ENCODE measurements at places on chromosomes 12 and 14. TPM values are rescaled to one million over a fixed set of nuclear protein-coding genes. Genes with fewer than 3 reads are reported as not detected.

Gene VWF
- total RNA-seq, result 1.5 TPM

Gene NPFF
- total RNA-seq, result not detected

Gene FAIM2
- total RNA-seq, result 0.65 TPM

Gene TAS2R20
- total RNA-seq, result 6.6 TPM

Gene CPM
- total RNA-seq, result 3.0 TPM

Gene EEF1AKMT3
- total RNA-seq, result 4.7 TPM

Gene CLEC2B
- total RNA-seq, result under 0.01 TPM

Gene LMNTD1
- total RNA-seq, result 0.51 TPM

Gene HOXC10
- 6.2 TPM for total RNA-seq

Gene GPR162
- total RNA-seq, result 2.1 TPM

Gene CYP46A1
- total RNA-seq, result 0.09 TPM

Gene TAS2R42
- not detected for total RNA-seq

Gene P2RX7
- 0.89 TPM for total RNA-seq

Gene RNASE4
- 23.4 TPM for total RNA-seq

Gene LYZ
- total RNA-seq, result not detected

Gene RERG
- total RNA-seq, result 0.30 TPM

Gene APOF
- not detected for total RNA-seq

Gene RFX4
- not detected for total RNA-seq

Gene GNG2
- total RNA-seq, result 37.1 TPM

Gene AKAP5
- 3.6 TPM for total RNA-seq
